ENCODE measurements at places on chromosomes 16 and 17.

GRCh38 chr16:73054498-73054812 lies 6.5 kb upstream of the ZFHX3 start:
- DNase-seq: no peak

- DNase-seq: no peak
Observed at GRCh38 chr16:3837851-3838586, 42.5 kb downstream of the CREBBP start.

DNA sequence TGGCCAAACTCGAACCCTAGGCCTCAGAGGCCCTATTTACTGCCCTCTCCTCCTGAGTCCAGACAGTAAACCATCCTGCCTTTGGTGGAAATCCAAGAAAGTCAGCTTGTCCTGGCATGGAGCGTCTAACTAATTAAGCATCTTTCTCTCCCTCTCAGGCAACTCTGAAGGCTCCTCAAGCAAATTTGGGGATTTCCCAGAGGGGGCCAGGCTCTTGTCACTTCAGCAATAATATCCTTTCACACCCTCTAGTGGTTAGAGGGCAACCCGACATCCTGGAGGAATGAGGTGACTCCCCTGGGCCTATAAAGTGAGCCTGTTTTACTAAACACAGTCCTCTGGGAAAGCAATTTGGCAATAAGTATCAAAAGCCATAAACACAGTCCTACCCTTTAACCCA lies 60.4 kb downstream of the NOG start:
- DNase-seq: peak; percentile 59

DNA sequence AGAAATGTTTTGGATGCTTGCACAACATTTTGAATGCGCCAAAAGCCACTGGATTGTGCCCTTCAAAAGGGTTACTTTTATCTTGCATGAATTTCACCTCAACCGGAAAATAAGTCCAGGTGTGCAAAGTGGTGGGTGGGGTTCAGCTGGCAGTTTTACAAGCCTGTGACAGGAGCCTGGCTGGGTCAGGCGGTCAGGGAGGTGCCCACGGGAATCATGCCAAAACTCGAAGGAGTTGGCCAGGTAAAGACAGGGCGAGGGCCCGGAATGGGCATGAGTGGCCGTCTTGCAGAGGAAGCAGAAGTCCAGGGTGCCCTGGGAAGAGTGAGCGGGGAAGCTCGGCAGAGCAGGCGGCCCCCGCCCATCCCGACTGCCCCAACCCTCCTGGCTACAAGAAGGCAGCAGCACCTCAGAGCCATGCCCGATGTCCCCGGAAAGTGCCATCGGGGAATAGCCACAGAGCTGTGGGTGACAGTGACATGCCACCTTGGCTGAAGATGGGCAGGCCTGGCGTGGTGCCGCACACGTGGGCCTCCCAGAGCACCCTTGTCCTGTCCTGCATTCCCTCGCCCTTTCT lies 19.1 kb upstream of the CACNG1 start:
- no peak for DNase-seq

- DNase-seq: no peak
Observed at GRCh38 chr16:54164789-54165173, 121.8 kb downstream of the IRX3 start.

DNA sequence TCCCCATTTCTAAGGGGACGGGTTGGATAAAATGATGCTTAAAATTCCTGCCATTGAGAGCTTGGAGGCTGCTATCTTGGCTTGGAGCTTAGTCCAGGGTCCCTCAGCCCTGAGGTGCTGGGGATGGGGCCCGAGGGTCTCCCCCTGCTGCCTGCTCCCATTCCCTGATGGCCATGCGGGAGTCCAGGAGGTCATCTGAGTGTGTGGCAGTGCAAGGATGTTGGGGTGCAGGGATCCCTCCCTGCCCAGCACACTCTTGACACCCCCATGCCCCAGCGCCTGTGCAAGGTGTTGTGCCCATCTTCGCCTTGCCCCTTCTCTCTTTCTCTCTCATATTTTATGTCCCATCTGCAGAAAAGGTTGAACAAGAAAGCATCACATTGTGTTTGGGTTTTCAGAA lies 90.4 kb downstream of the IRF8 start:
- DNase-seq: no peak

GRCh38 chr17:81866440-81867169 lies 4.5 kb downstream of the ARHGDIA start:
- DNase-seq: no peak

- no peak for DNase-seq
Observed at GRCh38 chr17:11871773-11872172, 125.5 kb downstream of the ZNF18 start.

GRCh38 chr17:82247856-82248671 lies 19.2 kb downstream of the SLC16A3 start:
- no peak for DNase-seq

GRCh38 chr17:52096056-52096455 lies 62.5 kb downstream of the CA10 start:
- no peak for DNase-seq

DNA sequence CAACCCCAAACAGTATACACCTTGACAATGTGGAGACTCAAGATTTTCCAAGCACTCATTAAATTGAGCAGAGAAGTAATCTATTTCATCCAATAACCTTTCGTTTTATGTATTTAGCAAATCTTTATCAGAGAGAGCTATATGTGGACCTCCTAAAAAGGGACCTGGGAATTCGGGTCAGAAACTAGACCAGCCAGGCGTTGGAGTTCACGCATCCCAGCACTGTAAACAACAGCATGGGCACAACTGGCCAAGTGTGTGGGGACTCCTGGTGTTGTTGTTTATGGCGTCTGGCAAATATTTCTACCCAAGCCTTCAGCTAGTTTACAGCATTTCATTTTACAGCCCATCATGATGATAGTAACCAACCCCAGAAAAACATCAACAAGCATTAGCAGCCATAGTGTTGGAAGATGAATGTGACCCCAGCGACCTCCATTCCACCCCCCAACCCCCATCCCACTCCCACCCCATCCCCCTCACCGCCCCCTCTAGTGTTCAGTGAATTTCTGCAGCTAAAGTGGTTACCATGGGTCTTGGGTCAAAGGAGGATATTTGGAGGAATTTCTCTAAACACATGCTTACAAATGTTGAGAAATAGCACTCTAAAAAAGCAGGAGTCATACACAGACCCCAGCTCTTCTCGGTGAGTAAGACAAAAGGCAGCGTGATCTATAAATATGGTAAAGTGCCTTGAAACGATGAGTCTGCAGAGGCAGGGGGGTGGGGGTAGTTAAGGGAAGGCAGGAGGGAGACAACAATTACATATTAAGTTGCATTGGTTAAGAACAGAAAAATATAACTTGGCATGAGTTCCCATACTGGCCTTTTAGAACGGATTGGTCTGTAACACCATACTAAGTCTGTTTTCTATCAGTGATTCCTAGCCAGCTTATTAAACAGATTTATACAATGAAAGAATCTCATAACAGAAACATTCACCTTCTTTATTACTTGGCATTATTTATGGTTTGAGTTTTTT lies 91.4 kb upstream of the TBX2 start:
- no peak for DNase-seq

DNA sequence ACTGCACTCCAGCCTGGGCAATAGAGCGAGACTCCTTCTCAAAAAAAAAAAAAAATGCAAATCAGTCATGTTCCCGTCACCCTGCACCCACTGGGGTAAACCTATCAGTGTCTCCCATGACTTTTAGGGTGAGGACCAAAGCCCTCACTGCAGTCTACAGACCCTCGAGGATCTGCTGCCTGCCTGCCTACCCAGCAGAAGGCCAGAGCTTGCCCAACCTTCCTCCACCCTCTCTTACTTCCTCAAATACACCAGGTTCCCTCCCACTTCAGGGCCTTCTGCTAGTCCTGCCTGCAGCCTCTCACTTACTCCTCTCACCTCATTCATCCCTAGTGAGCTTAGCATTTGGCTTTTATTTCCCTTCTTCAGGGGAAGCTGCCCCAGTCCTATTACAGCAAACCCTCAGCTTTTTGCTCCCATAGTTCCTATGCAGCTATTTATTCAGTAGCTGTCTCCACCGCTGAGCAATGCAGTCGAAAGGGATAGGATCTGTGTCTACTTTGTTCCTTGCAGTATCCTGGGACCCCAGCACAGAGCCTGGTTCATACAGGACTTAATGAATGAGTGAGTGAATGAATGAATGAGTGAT lies 17.8 kb upstream of the TOB1 start:
- DNase-seq: peak; percentile 48

DNA sequence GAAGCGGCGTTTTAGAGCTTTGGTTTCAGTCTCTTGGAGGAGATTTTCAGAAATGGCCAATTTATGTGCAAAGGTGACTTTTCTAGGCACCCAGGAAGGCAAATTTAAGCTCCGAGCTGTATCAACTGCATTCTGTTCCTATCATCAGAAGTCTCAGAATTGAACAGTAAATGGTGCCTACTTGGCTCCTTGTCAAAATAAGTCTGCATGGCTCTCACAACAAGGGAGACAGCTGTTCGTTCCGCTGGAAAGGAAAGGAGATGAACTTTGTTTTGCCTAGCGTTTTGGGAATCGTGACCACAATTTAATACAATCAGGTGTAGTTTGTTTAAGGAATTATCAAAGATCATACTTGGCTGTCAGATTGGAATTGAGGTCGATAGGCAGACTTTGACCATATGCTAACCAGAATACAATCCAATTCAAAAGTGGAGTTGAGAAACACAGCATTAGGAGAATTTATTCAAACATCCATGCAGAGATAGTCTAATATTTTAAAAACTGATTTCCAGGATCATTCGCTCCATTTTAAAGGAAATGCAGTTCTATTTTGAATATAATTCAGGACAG lies 139.4 kb downstream of the CPPED1 start:
- no peak for DNase-seq

GRCh38 chr17:44862278-44862914 lies 14.7 kb downstream of the HIGD1B start:
- DNase-seq: no peak

- no peak for DNase-seq
Observed at GRCh38 chr17:34386343-34386696, 23.3 kb upstream of the CCL1 start.

DNA sequence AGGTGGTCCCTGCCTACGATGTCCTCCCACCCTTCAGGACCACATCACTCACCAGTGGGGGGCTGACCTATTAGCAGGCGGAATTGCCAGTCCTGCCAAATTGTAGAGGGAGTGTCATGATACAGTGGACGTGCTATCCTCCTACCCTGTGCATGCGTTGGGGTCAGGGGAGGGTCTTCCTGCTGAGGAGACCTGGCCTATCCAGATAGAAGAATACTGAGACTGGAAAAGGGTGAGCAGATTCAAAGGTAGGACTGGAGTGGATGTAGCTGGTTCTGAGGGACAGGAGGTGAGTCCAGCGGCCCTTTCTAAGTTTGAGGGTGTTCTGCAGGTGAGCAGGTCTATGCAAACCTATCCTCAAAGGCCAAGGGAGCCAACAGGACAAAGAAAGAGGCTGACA lies 8.0 kb downstream of the PRSS41 start:
- no peak for DNase-seq

DNA sequence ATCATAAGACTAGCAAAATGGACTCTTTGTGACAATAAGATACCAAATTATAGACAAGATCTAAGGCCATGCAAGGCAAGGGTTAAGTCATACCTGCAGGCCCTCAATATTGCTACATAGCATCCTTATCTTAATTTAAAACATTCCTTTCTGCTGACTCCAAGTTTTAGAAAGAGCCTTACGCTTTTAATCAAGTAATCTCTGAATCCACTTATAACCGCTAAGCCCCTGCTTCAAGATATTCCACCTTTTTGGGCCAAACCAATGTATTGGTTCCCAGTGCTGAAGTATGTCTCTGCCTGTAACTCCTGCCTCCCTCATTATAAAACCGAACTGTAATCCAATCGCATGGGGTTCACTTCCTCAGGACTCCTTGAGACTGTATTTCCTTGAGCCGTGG lies 255.4 kb downstream of the PHKB start:
- DNase-seq: no peak

DNA sequence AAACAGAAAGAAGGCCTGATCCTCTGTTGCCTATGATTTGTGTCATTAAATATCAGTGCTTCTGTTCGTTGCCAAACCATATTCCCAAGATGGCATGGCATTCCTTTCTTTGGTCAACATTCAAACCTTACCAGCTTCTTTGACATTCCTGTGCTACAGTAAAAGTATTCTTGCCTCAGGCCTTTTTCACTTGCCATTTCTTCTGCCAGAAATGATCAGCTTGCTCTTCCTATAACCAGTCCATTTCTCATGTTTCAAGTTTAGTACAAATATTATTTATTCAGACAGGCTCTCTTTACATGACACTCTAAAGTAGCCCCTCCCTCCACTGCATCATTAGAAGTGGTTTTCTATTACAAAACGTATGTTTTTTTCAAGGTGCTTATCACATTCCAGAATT lies 278.3 kb downstream of the KCNJ2 start:
- DNase-seq: no peak

- DNase-seq: no peak
Observed at GRCh38 chr16:49645263-49645662, 210.6 kb downstream of the ZNF423 start.

- no peak for DNase-seq
Observed at GRCh38 chr16:9500872-9501271, 409.4 kb downstream of the HAPSTR1 start.

DNA sequence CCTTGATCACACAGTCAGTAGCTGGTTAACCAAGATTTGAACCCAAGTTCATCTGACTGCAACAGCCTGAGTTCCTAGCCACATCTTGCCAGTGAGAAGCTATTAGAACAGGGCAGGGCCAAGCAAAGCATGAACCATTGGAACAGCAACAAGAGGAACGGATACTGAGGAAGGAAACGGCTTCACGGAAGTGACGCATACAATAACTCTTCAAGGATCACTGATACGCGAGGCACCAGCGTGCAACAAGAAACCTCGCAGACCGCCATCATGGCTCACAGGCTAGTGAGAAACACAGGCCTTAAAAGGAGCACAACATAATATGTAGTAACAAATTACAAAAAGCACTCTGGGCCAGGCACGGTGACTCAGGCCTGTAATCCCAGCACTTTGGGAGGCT lies 114.9 kb downstream of the CDYL2 start:
- DNase-seq: no peak

- no peak for DNase-seq
Observed at GRCh38 chr17:22703204-22703603, 1010.9 kb downstream of the KCNJ18 start.

- DNase-seq: no peak
Observed at GRCh38 chr17:82667668-82668000, 19.4 kb upstream of the WDR45B start.

GRCh38 chr16:23896832-23897821 lies 61.3 kb downstream of the PRKCB start:
- DNase-seq: peak; percentile 86

DNA sequence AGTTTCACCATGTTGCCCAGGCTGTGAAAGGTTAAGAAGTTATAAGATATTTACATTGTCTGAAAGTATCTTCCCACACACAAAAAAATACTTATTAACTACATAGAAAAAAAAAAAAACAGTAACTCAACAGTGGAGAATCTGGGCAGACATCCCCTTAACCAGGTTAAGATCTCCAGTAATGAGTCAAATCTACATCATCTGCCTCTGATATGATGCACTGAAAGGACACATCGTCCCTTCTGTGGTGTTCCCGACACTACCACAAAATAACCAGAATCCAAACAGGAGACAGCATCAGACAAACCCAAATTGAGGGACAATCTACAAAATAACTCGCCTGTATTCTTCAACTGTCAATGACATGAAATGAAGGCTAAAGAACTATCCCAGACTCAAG lies 40.0 kb downstream of the CMTM4 start:
- no peak for DNase-seq
